MV-4-11 (cell line): ENCODE measurements at places on chromosomes 1 and 21.

- peak; percentile 86 for DNase-seq
Observed at GRCh38 chr1:228986093-228986904, 251.0 kb downstream of the RHOU start.

GRCh38 chr1:59917026-59917784 is 9.4 kb downstream of the CYP2J2 start:
- no peak for DNase-seq

- no peak for DNase-seq
Observed at GRCh38 chr1:49059087-49059486, 282.4 kb upstream of the BEND5 start.

DNA sequence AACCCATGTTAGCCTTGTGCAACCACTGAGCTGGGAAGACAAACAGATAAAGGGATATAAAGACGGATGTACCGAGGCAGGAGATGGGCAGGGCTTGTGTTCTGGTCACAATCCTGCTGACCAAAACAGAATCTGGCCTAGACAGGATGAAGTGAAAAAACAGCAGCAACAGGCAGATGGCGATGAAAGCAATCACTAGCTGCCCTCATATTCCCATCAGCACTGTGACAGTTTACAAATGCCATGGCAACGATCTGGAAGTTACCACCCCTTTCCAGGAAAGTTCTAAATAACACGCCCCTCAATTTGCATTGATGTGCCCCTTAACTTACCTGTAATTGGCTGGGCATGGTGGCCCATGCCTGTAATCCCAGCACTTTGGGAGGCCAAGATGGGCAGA is 40.6 kb upstream of the CD46 start:
- no peak for DNase-seq

GRCh38 chr1:39003794-39004193 is 12.7 kb downstream of the AKIRIN1 start:
- DNase-seq = no peak

GRCh38 chr1:211951856-211952255 is 83.5 kb downstream of the INTS7 start:
- DNase-seq = no peak

GRCh38 chr1:178224358-178224757 is 130.5 kb downstream of the RASAL2 start:
- no peak for DNase-seq

- peak; percentile 60 for DNase-seq
Observed at GRCh38 chr1:170533298-170533697, 1.3 kb downstream of the GORAB start.

DNA sequence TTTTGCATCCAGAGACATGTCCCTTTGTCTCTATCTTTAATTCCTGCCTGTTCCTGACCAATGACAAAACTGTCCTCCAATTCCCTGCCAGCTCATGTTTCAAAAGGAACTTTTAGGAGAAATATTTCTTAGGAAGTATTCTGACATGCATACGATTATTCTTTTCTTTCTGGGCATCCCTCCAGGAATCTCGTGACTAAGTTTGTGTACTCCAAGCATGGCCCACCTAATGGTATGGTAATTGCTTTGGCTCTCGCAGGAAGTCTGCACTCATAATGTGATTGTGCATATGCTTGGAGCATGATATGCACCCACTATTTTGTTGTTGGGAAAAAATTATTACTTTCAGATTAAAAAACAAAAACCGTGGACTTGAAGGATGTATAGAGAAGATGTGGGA is 256.4 kb downstream of the PRDM2 start:
- DNase-seq = no peak

DNA sequence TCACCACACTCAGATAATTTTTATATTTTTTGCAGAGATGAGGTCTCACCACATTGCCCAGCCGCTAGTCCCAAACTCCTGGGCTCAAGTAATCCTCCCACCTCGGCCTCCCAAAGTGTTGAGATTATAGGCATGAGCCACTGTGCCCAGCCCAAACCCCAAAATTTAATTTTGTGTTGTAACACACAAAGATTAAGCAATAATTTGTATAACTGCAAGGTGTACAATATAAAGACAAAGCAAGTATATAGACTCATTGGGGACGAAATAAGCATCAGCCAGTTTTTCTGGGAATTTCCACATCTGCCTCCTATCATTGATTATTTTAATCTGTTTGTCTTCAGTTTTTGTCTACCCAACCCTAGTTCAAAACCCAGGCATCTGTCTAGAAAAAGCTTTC is 42.7 kb downstream of the ST7L start:
- no peak for DNase-seq

DNA sequence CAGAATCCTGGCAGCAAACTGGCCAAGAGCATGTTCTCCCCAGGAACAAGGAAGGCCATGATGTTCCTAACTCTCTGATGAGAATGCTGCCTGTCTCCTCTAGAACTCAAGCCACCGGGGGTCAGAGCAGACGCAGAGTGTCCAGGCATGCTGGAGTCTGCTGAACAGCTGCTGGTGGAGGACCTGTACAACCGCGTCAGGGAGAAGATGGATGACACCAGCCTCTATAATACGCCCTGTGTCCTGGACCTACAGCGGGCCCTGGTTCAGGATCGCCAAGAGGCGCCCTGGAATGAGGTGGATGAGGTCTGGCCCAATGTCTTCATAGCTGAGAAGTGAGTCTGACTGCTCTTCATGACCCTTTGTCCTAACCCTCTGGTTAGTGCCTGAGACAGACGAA is 23.4 kb downstream of the STYXL2 start:
- no peak for DNase-seq

GRCh38 chr21:26061437-26061836 is 109.1 kb downstream of the APP start:
- DNase-seq = no peak

DNA sequence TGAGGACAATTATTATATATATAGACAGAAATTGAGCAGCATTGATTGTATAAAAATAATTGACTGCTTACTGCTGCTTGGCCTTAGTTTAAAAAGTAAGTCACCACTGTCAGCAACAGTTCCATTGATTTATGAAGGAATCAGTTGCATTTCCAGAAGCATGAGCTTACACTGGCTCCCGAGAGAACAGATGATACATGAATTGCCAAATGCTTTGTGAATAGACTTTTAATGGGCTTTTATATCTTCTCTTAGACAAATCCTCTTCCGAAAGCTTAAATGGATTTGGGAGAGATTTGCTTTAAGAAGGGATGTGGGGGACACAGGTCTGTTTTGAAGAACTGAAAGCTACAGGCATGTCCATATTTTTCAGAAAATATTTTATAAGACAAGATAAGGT is 7.5 kb downstream of the FHAD1 start:
- no peak for DNase-seq

DNA sequence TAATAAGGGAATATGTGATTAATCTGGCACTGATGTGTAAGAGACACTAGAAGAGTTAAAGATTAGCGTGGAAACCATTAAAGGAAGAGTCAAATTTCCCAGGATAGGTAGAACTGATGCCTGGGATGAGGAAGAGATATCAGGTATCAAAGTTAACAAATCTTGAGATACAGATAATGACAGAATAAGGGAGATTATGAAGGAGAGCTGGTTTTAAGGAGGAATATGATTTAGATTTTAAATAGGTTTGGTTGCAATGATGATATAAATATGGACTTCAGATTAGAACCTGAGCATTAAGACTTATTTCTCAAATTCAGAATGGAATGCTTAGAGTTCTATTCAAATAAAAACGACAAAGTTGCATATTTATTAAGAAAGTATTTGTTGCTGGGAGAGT is 26.2 kb downstream of the MAGI3 start:
- no peak for DNase-seq

DNA sequence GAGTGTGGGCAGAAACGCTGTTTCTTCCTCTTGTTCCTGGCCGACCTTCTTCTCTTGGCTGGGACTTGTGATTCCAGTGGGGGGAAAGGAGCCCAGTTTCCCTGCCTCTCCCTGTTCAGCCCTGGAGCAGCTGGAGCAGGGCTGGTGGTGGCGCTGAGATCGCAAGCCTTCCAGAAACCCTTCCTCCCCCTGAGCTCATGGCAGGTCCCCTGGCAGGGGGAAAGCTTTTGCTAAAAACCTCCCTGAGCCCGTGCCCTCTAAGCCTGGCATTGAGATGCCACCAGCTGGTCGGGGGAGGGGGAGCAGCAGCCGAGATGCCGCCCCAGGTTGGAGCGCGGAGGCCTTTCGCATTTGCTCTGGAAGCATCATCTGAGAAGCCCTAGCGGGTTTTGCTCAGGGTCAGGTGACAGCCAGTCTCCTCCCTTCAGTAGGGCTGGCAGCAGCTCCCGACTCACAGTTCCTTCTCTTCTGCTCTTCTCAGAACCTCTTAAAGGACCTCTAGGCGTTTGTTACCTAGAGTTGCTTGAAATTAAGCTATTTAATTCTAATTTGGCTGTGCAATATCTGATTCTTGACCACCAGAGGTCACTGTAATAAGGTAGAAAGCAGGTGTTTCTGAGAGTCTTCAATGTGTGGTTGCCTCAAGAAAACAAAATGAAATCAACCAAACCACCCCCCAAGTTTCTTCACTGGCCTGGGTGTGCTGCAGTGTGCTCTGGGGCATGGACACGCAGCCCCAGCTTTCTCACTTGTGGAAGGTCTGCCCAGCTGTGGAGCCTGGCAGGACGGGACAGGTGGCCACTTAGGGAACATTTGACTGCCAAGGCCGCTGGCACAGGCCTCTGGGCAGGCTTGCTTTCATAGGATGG is 257.3 kb downstream of the CAMTA1 start:
- peak; percentile 23 for DNase-seq

- peak; percentile 22 for DNase-seq
Observed at GRCh38 chr1:213374369-213374768, 323.3 kb downstream of the RPS6KC1 start.

DNA sequence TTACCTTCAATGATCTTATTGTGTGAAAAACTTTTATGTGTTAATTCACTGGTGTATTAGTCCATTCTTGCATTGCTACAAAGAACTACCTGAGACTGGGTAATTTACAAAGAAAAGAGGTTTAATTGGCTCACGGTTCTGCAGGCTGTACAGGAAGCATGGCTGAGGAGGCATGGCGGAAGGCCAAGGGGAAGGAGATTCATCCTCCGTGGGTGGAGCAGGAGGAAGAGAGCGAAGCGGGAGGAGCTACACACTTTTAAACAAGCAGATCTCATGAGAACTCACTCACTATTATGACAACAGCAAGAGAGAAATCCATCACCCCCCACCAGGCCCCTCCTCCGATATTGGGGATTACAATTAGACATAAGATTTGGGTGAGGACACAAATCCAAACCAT is 44.2 kb upstream of the RGS7 start:
- peak; percentile 6 for DNase-seq

- no peak for DNase-seq
Observed at GRCh38 chr1:164515231-164515630, 43.8 kb upstream of the PBX1 start.

DNA sequence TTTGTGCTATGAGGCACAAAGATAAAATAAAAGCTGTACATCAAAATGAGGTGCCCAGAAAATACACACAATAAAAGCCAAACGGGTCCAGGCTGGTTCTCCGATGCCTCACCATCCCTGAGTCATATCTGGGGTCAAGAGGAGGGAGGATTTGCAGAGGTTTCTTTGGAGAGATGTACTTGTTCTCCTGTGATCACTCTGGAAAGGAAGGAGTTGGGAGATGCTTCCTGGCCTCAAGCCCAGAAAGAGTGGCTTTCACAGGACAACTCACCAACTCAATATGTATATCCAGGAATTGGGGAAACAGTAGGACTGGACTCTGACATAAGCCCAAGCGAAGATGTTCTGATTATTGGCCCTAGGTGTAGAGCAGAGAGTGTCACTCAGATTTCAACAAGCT is 51.9 kb downstream of the DIPK1A start:
- DNase-seq = no peak

GRCh38 chr1:244053831-244054230 is 2.7 kb downstream of the ZBTB18 start:
- DNase-seq = no peak

DNA sequence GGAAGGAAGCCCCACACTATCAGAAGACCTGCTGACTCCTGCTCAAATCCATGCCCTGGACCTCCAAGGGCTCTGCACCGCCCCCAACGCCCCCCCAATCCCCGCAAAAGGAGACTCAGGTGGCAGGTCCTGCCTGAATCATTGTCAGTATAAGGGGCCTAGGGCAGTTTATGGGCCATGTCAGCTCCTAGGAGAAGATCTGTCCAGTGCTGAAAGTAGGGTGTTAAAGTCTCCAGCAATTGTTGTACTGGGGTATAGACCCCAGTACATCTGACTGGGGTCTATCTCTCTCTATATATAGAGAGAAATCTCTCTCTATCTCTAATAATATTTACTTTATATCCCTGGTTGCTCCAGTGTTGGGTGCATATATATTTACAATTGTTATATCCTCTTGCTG is 12.1 kb upstream of the OLIG2 start:
- no peak for DNase-seq

GRCh38 chr1:20322081-20322824 is 31.6 kb downstream of the VWA5B1 start:
- peak; percentile 73 for DNase-seq

DNA sequence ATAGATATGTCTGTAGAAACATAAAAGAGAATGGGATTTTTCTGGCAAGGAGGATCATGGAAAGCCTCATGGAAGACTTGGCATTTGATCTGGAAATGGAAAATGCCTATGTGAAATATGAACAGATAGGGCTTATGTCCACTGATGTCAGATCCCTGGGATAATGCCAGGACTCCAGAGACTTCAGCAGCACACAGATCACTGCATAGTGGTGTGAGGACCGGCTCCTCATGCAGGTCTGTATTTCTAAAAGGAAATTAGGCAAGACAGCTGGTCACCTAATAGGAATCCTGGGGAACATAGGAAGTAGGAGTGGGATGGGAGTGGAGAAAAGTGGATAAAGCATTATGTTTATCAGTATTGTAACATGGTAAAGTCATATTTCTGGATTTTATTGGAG is 56.8 kb upstream of the IPO9 start:
- no peak for DNase-seq

DNA sequence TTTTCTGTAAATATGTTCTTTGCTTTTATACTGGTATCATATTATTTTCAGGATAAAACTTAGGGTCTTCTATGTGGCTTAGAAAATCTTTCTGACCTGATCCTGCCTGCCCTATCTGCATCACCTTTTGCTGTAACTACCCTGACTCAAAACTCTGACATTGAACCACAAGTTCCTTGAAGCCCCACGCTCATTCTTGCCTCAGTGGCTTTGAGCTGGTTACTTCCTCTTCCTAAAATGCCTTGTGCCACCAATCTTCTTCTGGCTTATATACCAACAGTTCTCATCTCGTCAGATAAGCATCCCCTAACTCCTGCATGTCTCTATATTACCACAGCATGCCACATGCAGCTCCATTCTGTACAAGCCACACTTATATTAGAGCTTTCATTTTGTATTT is 84.5 kb upstream of the LRRC7 start:
- DNase-seq = no peak
